ENCODE measurements at places on chromosomes 3 and 15. TPM values are rescaled to one million over a fixed set of nuclear protein-coding genes. Genes with fewer than 3 reads are reported as not detected.

PRICKLE2 gene
- 0.84 TPM for total RNA-seq

ARPIN gene
- total RNA-seq: 12.8 TPM

ISLR2 gene
- 0.13 TPM for total RNA-seq

TP63 gene
- total RNA-seq: not detected

ST8SIA2 gene
- total RNA-seq: not detected

FBXW12 gene
- total RNA-seq: not detected

PRR20G gene
- total RNA-seq: not detected

TMEM62 gene
- 18.9 TPM for total RNA-seq

KBTBD12 gene
- not detected for total RNA-seq

VEPH1 gene
- total RNA-seq: 138 TPM

ANKRD34C gene
- not detected for total RNA-seq

STAG1 gene
- total RNA-seq: 21.2 TPM

FSIP1 gene
- total RNA-seq: 0.47 TPM

GATM gene
- 0.69 TPM for total RNA-seq

TMEM207 gene
- not detected for total RNA-seq

SLC15A2 gene
- not detected for total RNA-seq

GRM7 gene
- not detected for total RNA-seq

KCNMB2 gene
- total RNA-seq: not detected

AGBL1 gene
- total RNA-seq: not detected

LDHAL6B gene
- not detected for total RNA-seq

MANF gene
- total RNA-seq: 134 TPM

CPA3 gene
- 2.3 TPM for total RNA-seq
